ENCODE measurements at places on chromosomes 4 and X.

GRCh38 chrX:11665168-11666111, at the start of gene ARHGAP6:
TSS of gene ARHGAP6 (minus strand) at chrX:11665920. CDS start at chrX:11664828, 1,092 bp downstream.
- DNase-seq, result no peak

- DNase-seq, result no peak
Measured at GRCh38 chr4:141079393-141079930, 53.8 kb downstream of the RNF150 start.

GRCh38 chr4:17722356-17722700, 59.1 kb downstream of the FAM184B start:
- no peak for DNase-seq

DNA sequence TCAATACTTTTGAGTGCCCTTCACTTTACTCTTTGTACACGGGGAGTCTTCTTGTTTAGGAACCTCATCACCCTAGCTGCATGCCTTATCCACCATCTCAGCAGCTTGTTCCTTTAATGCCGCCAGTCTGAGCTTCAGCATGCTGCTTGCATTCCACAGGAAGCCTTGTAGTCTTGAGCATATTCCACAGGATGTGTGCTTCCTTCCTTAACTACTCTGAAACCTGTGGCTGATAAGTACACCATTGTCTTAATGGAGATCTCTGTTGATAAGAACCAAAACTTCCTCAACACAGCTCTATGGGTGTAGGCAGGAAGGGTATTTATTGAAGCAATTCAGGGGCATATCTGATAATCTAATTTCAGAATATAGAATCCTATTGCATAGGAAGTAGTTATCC, 24.4 kb upstream of the CCNI start:
- no peak for DNase-seq

- DNase-seq, result no peak
Measured at GRCh38 chr4:1959104-1959384, 49.7 kb downstream of the NELFA start.

- DNase-seq, result no peak
Measured at GRCh38 chr4:166991006-166991561, 243.2 kb downstream of the SPOCK3 start.

DNA sequence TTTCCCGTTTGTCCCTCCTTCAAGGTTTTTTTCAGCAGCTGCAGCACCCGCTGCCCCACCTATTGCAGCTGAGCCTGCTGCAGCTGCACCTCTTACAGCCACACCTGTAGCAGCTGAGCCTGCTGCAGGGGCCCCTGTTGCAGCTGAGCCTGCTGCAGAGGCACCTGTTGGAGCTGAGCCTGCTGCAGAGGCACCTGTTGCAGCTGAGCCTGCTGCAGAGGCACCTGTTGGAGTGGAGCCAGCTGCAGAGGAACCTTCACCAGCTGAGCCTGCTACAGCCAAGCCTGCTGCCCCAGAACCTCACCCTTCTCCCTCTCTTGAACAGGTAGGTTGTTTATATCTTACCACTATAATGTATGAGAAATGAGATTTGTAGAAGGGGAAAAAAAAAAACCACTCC, 4.5 kb downstream of the PRR27 start:
- DNase-seq, result no peak

DNA sequence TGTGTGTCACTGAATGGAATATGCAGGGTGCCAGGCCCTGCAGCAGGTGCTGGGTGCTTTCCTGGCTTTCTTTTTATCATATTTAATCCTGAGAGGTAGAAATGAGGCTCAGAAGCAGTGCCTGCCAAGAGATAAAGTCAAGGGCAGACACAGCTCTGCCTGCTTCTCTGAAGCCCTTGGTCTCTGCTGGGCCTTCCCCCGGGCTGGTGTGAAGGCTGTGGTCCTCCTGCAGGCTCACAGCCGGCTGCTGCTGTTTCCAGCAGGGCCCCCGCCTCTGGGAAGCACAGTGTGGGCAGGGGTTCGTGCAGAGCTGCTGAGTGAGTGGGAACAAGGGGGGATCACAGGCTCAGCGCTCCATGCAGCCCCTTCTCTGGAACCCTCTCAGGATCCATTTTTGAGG, 49.6 kb downstream of the TBC1D14 start:
- DNase-seq, result no peak

DNA sequence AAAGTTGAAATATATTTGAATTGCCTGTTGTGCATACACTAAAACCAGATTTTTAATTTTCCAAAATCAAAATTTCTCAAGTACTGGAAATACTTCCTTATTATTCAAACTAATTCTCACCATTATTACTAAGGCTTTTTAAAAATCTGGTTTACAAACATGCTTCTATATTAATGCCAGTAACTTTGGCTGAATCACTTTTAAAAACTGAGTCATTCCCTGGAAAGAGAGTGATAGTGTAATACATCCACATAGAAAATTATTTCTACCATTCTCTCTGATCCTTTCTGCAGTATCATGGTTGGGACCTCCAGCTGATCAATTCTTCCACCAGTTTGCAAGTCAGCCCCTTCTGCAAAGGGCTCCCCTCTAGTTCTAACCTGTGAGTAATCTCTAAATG, 165.3 kb upstream of the FAM241A start:
- DNase-seq, result no peak

- DNase-seq, result peak; percentile 57
Measured at GRCh38 chr4:112031712-112032328, 113.4 kb upstream of the FAM241A start.

- DNase-seq, result no peak
Measured at GRCh38 chrX:138001226-138001625, 435.3 kb downstream of the ZIC3 start.

- DNase-seq, result no peak
Measured at GRCh38 chr4:119671205-119671604, 42.6 kb upstream of the PDE5A start.

- no peak for DNase-seq
Measured at GRCh38 chr4:145613566-145614232, 5.5 kb upstream of the MMAA start.

- peak; percentile 33 for DNase-seq
Measured at GRCh38 chrX:136200466-136200865, 50.7 kb downstream of the MAP7D3 start.

- peak; percentile 20 for DNase-seq
Measured at GRCh38 chr4:183443655-183444213, 702 bp upstream of the CDKN2AIP start.

DNA sequence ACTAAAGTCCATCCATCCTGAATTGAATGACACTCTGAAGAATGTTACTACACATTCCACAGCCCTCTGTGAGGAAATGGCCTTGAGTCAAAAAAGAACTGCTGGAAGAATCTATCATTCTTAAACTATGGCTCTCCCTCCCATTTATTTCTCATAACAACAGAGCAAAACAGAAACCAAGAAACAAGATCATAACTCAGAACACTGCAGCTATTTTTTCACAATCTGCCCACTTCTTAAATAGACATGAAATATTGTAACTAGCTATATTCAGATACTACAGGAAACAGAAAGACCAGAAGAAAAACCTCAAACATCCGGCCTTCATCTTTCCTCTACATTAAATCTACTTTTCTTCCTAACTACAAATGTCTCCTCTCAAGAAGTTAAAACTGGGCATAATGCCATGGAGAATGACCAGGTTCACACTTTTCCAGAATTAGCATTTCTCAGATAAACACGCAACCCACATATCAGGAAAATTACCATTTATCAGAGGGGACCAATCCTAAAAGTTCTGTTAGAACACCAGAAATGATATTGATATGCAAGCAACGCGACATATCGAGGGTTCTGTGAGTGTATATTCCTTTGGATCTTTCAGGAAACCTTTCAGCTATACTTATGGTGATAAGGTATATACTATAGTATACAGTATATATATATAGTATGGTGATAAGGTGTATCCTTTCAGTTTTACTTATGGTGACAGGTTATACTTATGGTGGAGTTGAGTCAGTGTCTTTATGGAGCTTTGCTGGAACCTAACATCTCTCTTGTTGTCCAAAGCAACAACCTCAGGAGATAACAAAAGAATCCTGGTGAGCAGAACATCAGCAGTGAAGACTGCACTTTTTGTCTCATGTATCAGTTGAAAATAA, 60.4 kb upstream of the IRF2 start:
- no peak for DNase-seq

- no peak for DNase-seq
Measured at GRCh38 chrX:33906971-33907370, 225.1 kb downstream of the FAM47A start.

DNA sequence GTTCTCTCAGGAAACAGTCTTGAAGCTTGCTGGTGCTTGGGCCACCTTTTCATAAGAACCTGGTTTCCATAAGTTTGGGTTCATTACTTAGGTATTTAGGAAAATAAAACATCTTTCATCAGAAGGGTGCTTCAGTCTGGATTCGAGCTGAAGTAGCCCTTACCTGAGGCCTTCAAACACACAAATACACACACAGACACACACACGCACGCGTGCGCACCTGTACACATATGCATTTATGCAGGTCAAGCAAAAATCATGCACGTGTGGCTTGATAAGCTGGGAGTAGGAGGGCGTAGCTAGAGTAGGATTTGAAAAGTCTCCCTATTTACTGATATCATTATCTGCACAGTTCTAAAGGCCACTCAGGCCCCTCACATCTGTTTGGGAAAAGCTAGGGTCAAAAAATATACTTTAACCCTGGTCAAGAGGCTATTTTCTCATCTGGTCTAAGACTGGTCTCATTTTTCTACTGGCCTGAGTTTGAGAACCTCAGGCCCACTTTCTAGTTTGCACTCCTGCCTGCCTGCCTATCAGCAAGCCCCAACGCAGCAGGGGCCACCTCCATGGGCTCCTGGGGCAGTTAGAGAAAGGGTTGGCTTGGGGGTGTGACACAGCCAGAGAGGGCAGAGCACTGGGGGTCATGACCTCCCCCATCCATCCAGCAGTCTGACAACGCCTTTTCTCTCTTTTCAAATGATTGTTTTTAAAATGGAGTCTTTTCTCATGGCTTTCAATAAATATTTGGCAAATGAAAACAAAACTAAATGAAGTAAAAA, 64.3 kb downstream of the RASL11B start:
- no peak for DNase-seq

Measured in astrocyte of the cerebellum (primary cell).